ENCODE measurements at places on chromosomes 5 and 9.
A peak's percentile ranks its signal among the peaks of the same experiment; 100 is the strongest.

DNA sequence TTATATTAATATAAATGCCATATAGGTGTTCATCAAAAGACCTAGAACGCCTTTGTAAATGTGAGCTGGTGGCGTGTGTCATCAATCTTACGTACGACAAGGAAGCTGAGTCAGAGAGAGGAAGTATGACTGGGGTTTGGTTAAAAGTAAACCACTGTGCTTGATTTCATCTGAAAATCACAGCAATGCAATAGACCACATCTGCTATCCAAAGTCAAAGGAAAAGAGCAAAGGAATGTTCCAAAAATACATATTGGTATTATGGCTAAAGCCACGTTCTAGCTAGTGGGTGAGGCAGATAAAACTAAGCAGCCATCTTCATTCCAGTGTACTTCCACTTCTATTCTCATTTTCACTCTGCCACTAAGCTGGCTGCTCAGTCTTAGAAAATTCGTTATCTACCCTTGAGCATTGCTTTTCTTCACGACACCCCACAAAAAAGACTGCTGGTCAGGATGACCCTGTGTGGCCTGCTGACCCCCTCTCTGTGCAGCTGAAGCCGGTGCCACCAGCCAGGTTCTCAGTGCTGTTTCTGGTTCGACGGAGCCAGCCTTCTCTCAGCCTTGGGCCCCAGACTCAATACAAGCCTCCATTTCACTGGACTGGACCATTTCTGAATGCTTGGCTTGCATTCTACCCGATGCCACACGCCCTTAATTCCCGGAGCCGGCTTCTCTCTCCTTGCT lies 23.8 kb downstream of the SHC3 start:
- DNase-seq = peak; percentile 70

DNA sequence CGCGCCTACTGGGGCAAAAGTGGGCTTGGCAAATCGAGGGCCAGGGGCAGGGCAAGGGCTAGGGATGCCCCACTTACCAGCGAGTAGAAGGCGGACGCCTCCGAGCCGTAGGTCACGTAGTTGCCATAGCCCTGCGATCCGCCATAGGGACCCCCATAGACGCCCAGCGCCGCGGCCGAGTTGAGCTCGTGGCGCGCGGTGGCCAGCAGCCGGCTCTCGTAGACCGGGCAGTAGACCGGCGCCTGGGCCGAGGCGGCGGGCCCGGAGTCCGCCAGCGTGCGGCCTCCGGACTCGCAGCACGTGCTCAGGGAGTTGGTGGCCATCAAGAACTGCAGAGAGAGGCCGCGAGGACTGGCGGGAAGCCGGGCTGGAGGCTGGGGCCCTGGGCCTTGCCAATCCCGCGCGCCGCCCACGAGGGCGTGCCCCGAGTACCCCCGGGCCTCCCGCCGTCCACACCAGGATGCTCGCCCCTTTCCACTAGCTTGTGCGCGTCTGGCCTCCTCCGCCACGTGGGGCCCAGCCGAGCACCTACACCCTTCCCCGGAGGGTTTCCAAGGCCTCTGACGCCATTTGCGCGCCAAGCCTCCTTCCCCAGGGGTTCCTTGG lies 891 bp downstream of the IRX4 start:
- DNase-seq = no peak

GRCh38 chr5:14476786-14477435 lies 104.7 kb upstream of the OTULINL start:
- peak; percentile 52 for DNase-seq

DNA sequence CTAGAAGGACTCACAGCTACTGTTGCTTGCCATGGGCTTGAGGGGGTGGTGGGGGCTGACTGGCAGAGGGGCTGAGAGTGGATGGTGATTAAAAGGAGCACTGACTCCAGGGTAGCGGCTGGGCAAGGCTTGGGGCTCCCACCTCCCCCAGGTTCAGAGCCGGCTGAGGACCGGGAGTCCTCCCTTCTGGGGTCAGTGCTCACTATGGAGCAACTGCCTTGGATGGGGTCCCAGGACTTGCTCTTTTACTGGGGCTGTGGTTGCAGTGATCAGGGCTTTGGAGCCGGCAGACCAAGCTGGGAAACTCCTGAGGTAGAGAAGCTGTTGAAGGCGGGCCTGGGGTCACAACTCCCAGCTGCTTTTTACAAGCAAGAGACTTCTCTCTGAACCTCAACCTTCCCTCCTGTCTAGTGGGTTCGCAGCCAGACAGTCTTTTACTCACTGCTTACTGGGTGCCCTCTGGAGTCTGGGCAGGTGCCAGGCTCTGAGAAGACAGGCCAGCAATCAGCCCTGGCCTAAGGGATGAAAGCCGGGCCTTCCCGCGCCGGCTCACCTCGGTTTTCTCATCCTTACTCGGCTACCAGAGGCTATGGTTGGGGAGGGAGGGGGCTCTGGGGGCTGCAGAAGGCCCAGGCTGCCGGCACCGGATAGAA lies 795 bp upstream of the ASS1 start:
- DNase-seq = no peak

DNA sequence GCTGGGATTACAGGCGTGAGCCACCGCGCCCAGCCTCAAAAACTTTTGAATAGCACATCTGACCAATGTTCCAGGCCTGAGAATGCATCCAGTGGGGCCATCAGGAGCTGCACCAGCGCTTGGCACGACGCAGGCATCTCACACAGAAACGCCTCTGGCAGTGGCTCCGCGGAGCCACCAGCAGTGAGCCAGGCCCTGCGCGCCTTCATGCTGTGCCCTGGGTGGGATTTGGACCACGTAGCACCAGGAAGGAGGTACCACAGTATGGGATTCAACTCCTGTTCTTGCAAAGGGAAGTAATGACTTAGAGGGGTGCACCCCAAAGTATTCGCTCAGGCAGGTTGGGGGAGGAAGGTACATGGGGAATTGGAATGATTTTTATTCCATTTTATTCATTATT lies 3.0 kb downstream of the CCDC187 start:
- no peak for DNase-seq

- no peak for DNase-seq
Measured at GRCh38 chr5:135364421-135365262, 34.4 kb downstream of the MACROH2A1 start.

DNA sequence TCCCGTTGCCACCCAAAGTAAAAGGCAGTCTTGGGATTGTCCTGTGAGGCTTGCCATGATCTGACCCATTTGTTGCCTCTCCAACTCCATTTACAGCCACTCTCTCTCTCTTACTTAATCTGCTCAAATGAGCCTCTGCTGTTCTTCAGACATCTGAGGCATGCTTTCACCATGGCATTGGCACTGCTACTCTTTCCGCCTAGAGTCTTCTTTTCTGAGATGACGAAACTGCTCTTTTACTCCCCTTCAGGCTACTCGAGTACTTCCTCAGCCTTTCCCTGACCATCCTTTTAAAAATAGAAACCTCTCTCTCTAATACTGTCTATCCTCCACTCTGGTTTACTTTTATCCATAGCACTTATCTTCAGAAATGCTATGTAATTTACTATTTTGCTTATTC lies 9.0 kb downstream of the FOCAD start:
- DNase-seq = no peak

DNA sequence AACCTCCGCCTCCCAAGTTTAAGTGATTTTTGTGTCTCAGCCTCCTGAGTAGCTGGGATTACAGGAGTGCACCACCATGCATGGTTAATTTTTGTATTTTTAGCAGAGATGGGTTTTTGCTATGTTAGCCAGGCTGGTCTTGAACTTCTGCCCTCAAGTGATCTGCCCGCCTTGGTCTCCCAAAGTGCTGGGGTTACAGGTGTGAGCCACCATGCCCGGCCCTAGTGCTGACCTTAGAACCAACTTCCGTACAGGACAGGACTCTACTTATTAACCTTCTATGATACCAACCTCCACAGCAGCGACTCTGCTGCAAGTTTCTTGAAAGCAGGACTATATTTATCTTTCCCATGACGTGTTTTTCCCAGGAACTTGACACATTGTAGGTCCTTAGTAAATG lies 176.9 kb downstream of the RGS3 start:
- DNase-seq = no peak

DNA sequence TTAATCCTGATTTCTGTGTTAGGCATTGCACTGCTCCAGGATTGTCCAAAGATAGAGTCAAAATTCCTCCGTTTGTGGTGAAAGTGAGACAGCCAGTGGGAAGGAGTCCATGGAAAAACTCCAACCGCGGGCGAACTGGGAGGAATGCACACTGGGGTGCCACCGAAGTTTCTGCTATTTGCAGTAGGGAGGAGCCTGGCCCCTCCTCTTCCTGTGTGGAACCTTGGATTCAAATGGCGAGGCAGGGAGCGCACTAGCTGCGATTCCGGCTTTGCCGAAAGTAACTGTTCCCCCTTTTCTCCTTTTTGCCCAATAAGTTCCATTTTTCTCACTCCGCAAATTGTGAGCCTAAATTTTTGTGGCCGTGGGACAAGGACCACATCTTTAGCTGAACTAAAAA lies 9.3 kb downstream of the BAAT start:
- no peak for DNase-seq

DNA sequence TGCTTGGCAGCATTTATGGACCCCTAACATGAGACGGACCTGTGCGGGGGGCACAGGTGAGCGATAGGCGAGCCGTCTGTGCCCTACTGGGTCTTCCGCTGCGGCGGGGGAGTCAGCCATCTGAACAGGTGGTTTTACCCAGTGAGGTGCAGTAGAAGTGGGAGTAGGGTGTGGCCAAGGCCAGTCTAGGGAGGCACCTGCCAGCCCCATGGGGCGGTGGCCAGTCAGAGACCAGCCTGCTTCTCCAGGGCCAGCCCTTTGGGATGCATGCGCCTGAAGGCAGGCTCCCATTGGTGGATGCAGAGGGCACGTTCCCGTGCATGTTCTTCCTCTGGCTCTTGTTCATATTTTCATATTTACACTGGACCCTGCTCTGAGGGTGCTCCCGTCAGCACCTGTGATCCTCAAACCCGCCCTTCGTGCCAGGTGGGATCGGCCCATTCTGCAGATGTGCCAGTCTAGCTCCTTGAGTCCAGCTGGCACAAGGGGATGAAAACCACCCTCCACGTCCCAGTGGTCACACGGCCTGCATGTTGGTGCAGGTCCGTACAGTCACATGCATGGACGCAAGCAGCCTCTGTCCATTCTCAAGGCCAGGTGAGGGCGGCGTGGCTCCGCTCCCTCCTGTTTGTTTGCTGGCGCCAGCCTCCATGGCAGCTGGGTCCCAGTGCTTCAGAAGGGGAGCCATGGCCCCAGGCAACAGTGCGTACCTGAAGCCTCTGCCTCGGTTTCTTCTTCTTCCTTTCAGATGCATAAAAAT lies 9.0 kb downstream of the COL5A1 start:
- DNase-seq = no peak

GRCh38 chr5:89948977-89949376 lies 460.6 kb downstream of the CETN3 start:
- no peak for DNase-seq

DNA sequence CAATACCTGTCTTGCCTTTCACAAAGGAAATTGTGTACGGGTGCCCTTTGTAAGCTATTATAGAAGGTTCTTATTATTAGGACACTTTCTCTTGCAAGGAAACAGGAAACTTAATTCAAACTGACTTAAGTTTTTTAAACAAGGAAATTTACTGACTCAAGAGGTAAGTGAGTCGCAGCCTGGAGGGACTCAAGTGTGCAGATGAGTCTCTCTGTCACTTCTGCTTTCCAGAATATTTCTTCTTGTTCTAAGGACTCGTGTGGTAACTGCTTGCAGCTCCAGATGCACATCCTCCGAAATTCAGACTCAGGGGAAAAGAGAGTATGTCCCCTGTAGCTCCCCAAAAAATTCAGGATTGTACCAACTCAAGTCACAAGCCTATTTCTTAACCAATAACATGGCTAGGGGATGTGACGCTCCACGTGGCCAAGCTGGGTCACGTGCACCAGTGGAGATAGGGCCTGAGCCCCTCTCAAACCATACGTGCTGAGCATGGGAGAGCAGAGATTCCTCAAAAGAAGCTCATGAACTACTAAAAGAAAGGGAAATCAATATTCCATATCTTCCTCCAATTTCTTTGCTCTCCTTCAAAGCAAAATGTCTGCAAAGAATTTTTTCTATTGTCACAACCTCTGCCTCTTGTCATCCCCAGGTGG lies 49.2 kb upstream of the ERCC6L2 start:
- no peak for DNase-seq
